Daoy (cell line): ENCODE measurements at places on chromosomes 1 and 21. TPM values are rescaled to one million over a fixed set of nuclear protein-coding genes. Genes with fewer than 3 reads are reported as not detected.

- no peak for DNase-seq
Measured at GRCh38 chr1:12285496-12286143, 55.8 kb downstream of the VPS13D start.

Gene FYB2
- not detected in 2 replicates for total RNA-seq

DNA sequence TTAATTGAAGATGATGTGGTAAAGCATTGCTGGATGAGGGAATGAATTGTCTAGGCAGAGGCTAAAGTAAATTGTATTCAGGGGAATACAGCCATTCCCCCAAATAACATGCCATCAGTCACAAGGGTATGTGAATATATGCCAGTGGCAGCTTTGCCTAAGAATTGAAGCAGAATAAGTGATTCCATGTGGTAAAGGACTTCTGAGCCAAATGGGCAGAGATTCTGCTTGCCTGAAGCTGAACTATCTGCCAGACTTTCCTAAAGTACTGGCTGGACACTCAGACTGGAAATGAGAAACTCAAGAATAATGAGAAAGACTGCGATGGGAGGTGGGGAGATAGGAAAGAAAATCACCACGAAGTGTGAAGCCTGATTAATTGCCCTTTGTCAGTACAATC lies 2.4 kb downstream of the LIX1L start:
- DNase-seq, result no peak

GRCh38 chr1:28512058-28512611 lies 6.3 kb downstream of the RCC1 start:
- peak; percentile 61 for DNase-seq

DNA sequence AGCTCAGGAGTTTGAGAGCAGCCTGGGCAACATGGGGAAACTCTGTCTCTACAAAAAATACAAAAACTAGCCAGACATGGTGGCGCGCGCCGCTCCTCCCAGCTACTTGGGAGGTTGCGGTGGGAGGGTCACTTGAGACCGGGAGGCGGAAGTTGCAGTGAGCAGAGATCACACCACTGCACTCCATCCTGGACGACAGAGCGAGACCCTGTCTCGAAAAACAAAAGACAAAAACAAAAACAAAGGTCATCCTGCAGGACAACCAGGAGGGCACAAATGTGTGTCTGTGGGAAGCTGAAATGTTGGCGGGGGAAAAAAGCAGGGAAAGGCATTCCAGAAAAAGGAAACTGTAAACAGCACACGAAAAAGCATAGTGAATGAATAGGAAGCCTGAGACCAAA lies 104.1 kb upstream of the HNRNPU start:
- DNase-seq, result no peak

GRCh38 chr1:234494049-234494448 lies 15.1 kb upstream of the TARBP1 start:
- no peak for DNase-seq

DNA sequence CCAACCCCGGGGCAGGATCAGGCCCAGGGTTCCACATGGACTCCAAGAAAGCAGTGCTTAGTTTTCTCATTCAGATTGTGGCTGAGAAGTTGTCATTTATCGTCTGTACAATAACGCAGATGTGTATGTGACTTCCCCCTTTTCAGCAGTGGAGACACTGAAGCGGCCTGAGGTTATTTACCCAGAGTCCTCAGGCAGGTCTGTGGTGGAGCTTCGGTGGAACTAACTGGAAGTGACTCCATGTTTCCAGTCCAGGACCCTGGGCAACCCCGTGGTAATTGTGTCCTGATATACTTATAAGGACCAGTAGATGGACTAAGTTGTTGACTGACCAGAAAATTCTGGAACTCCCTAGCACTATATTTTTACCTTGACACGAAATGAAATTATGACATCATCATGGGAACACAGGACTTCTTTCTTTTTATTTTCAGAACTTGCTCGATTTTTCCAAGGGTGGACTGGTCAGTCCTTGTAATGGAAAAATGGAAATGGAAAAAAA lies 1.0 kb upstream of the IER5 start:
- DNase-seq, result no peak

- DNase-seq, result peak; percentile 62
Measured at GRCh38 chr1:11967028-11967547, 13.2 kb upstream of the MFN2 start.

Gene CNR2
- total RNA-seq, result not detected in 2 replicates

Gene SYNC
- total RNA-seq, result 52.8 and 63.1 TPM in 2 replicates

GRCh38 chr1:91200675-91201074 lies 178.8 kb upstream of the ZNF644 start:
- DNase-seq, result no peak

GRCh38 chr1:156775799-156776198 lies 8.5 kb downstream of the PRCC start:
- DNase-seq, result no peak

- DNase-seq, result no peak
Measured at GRCh38 chr1:31029026-31029425, 36.5 kb downstream of the PUM1 start.

Gene UBL4B
- total RNA-seq, result not detected in 2 replicates

Gene GPR25
- total RNA-seq, result not detected in 2 replicates

GRCh38 chr1:222225316-222225691 lies 322.6 kb downstream of the HHIPL2 start:
- DNase-seq, result no peak

Gene NBPF6
- total RNA-seq, result not detected in 2 replicates

- no peak for DNase-seq
Measured at GRCh38 chr1:29845910-29846309, 609.6 kb downstream of the PTPRU start.

DNA sequence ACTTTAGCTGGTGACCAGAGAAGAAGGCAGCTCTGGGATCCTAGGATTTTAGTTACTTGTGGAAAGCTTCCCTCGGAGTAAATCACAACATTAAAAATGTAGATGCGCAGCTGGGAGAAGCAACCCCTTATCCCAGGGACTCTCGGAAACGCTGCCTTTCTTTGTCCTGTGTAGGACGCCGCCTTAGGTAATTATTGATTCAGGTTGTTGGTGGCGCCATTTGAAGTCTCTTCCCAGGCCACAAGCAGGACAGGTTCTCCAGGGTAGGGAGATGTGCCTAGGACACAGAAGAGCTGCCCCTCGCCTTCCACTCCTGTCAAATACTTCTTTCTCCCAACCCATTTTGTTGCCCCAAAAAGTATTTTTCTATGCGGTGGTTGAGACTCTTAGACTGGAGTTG lies 10.3 kb downstream of the SLC37A1 start:
- no peak for DNase-seq

GRCh38 chr1:219086956-219087469 lies 86.7 kb upstream of the LYPLAL1 start:
- no peak for DNase-seq

- no peak for DNase-seq
Measured at GRCh38 chr1:116194568-116194967, 83.4 kb downstream of the MAB21L3 start.

Gene RAB25
- total RNA-seq, result not detected in 2 replicates
